ENCODE measurements at places on chromosomes 13 and 19. TPM values are rescaled to one million over a fixed set of nuclear protein-coding genes. Genes with fewer than 3 reads are reported as not detected.

- DNase-seq = no peak
Measured at GRCh38 chr13:104648291-104648690, 1582.1 kb upstream of the SLC10A2 start.

GRCh38 chr13:34223984-34224383 lies 406.0 kb downstream of the RFC3 start:
- DNase-seq = no peak

- no peak for DNase-seq
Measured at GRCh38 chr13:44024167-44024845, 144.6 kb downstream of the LACC1 start.

DNA sequence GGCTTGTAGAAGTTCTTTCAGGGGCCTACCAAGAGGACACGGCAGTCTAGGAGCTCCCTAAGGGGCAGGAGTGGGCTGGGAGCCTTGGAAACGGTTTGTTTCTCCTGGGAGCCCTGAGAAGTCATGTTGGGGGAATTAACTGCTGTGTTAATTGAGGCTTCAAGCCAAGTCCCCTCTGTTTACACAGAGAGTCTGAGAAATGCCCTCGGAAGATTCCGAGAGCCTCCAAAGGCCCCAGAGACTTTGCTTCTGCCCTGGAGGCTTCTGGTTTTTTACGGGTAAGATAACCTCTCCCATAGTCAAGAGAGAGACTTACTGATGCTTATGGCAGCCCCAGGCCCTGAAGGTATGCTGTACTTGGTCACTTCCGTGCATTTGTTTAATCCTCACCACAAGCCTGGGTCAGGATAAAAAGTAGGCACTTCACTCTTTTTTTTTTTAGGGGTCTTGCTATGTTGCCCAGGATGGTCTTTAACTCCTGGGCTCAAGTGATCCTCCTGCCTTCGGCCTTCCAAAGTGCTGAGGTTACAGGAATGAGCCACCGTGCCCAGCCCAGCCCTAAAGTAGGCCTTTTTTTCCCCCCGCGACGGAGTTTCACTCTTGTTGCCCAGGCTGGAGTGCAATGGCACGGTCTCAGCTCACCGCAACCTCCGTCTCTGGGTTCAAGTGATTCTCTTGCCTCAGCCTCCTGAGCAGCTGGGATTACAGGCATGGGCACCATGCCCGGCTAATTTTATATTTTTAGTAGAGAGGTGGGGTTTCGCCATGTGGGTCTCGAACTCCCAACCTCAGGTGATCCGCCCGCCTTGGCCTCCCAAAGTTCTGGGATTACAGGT lies 15.2 kb downstream of the IER2 start:
- no peak for DNase-seq

Gene SERPINE3
- total RNA-seq = not detected

DNA sequence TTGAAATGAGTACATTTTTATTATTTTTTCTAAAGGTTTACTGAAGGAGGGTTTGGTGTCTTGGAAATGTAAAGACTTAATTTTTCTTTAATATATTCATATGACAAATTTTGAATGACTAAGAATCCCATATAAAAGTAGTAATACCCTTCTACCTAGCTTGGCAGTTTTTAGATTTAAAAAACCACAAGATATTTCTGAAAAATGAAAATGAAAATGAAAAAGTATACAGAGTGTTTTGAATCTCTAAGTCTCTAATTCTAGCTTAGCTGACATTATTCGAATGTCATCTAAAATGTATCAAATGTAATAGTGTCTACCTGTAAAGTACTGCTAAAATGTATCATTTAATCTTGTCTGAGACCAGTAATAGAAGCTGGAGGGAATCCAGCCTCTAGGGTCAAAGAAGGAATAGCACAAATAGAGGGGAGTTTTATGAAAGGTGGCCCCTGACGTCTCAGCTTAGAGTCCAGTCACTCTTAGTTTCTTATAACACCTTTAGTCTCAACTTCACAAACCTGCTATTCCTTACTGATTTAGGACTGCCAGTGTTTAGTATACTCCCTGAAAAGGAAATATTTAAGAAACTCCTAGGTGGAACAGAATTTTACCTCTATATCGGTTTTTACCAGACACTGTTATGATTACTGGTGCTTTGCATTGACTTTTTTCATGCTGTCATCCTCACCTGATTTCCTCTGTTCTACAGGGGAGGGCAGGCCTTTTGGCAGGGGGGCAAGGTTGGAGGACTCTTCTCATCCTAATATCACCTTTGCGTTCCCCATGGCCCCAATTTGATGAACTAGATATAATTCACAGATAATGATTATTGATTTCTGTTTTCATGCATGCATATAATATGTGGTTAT lies 16.2 kb upstream of the MIR17HG start:
- DNase-seq = no peak

- DNase-seq = no peak
Measured at GRCh38 chr19:32498648-32499200, 82.3 kb upstream of the PDCD5 start.

GRCh38 chr19:55146705-55147273 lies 2.2 kb downstream of the TNNT1 start:
- no peak for DNase-seq

GRCh38 chr13:30874561-30874960 lies 31.5 kb upstream of the MEDAG start:
- no peak for DNase-seq

Gene FXYD1
- total RNA-seq = 0.70 TPM

DNA sequence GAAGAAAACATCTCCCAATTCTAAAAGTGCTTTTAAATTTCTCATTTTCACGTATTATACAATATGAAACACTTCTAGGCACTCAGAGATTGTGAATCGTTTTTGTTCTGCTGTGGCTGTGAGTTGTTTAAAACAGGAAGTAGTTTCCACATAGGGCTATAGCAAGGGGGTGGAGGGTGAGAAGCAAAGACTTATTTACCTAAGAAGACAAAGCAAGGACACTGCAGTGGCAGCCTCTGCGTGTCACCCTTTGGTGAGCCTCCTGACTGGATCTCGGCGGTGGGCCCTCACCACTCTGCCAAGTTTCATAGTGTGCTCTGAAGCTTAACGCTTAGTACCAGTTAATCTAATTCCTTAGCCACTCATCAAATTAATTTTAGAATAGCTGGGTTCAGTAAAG lies 56.8 kb downstream of the TNFSF13B start:
- no peak for DNase-seq

DNA sequence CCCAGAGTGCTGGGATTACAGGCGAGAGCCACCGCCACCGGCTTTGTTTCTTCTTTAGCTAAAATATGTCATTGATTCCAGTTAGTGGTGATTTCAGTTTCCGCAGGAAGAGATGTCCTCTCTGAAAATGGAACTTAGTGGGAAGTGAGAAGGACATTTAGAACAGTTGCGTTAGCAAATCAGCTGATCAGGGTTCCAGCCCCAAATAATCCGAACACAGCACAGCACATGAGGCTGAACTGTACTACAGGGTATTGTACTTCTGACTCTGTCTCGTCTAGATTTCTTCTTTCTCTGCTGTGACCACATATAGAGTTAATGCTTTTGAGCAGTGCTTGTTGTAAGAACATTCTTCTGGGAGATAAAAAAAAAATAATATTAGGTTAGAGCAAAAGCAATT lies 314.4 kb downstream of the MYO16 start:
- no peak for DNase-seq

Gene KMT2B
- 76.4 TPM for total RNA-seq

DNA sequence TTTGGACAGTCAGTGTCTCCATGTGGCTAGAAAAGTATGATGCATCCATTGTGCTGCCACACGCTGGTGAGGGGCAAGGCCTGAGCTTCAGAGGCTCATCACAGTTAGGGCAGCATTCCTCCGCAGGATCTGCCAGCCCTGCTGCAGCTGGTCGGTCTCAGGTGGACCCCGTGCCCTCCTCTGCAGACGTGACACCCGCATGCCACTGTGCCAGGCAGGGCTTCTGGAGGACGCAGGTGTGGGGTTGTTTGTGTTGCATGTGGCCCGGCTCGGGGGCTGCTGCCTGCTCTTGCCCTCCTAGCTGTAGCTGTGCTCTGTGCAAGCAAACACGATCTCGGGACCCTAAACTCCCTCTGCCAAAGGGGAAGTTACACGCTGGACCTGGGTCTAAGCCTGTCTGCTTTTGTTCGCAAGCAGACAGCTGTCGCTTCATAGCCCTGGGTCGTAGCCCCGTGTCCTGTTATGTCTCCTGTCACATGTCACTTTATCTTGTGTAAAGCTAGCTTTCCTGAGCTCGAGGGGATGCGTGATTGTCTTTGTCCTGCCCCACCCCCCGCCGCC lies 45.3 kb downstream of the SLC7A9 start:
- no peak for DNase-seq

Gene TMC4
- total RNA-seq = 1.4 TPM

DNA sequence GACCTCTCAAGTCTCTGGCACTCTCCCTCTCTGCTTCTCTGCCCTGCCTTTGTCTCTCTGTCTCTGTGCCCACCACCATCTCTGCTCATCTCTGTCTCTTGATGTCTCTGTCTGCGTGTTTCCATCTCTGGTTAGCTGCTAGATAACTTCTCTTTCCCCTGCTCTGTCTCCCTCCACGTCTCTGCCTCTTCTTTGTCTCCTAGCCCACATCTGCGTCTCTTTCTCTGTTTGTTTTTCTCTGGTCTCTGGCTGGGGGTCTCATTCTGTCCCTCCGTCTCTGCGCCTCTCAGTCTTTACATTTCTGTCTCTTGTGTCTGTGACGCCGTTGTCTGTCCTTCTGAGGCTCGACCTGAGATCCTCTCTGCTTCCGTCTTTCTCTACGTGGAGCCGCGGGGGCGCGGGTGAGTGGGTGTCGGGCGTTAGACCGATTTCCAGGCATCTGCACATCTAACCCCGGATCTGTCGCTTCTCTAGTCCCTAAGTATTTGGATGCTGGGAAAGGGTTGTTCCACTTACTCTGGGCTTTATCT lies 386 bp downstream of the GIPR start:
- DNase-seq = no peak

Gene KLK6
- not detected for total RNA-seq

- DNase-seq = no peak
Measured at GRCh38 chr19:58361900-58362271, 665 bp downstream of the ZNF497 start.

Gene FGF21
- total RNA-seq = not detected

Gene ZNF486
- 7.6 TPM for total RNA-seq

DNA sequence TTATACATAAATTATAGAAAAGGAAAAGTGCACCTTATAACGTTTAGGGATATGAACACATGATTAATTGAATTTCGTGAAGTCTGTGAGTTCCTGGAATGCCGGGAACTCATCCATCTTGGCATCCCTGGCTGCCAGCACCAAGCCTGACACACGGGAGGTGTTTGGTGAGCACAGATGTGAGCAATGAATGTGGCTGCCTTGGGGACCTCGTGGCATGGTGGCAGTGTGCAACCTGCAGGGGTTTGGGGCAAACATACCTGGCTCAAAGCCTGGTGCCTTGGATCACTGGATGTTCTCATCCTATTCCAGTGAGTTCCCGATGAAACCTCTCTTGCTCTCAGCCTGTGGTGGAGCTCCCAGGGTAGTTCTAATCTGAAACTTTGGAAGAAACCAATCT lies 10.4 kb upstream of the MAP2K2 start:
- no peak for DNase-seq

DNA sequence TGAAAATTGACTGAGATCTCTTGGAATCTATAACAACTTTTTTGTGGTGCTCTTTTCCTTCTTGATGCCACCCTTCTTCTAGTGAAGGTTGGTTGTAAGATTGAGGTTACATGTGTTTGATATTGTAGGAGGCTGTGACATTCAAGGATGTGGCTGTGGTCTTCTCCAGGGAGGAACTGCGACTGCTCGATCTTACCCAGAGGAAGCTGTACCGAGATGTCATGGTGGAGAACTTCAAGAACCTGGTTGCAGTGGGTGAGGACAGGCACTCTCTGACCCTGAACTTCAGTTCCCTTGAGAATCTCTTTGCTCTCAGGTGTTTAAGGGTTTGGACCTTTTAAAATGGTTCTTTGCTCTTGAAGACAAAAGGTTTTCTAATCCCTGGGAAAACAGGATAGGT lies 16.0 kb downstream of the ZNF227 start:
- no peak for DNase-seq

Gene YJEFN3
- total RNA-seq = 5.9 TPM

DNA sequence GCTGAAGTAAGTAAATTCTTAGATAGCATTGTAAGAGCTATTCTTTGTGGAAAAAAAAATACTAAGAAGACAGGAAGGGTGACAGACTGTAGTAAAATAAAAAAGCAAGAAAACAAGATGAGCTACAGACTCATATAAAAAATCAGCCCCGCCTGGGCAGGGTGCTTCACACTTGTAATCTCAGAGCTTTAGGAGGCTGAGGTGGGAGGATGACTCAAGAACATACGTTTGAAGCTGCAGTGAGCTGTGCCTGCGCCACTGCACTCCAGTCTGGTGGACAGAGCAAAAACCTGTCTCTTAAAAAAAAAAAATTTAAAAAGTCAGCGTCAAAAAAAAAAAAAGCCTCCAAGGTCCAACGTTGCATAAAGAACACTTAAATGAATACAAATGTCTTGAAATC lies 102.1 kb downstream of the VWA8 start:
- no peak for DNase-seq

- DNase-seq = no peak
Measured at GRCh38 chr19:41755328-41755913, at the start of gene CEACAM6. Gene CEACAM6, plus strand, starts transcription at chr19:41755530. Its CDS starts 109 bp downstream, at chr19:41755639.

Gene LILRA1
- total RNA-seq = not detected

- peak; percentile 16 for DNase-seq
Measured at GRCh38 chr13:31951215-31951678, 80.3 kb upstream of the FRY start.

DNA sequence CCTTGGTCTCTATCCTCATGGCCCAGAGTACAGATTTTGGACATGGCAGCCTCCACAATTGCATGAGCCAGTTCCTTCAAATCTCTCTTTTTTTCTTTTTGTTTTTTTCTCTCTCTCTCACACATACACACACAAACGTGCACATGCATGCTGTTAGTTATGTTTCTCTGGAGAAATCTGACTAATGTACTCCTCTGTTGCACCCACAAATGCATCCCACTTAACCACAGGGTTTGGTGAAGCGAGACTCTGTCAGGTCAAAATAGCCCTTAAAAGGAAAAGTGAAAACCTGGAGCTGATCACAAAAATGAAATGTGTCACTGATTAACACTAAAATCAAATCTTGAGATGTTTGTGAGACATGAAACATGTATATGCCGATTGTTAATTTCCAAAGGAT lies 374.6 kb upstream of the ARGLU1 start:
- no peak for DNase-seq

Gene SERTAD3
- total RNA-seq = 17.4 TPM

Gene KL
- 0.20 TPM for total RNA-seq

DNA sequence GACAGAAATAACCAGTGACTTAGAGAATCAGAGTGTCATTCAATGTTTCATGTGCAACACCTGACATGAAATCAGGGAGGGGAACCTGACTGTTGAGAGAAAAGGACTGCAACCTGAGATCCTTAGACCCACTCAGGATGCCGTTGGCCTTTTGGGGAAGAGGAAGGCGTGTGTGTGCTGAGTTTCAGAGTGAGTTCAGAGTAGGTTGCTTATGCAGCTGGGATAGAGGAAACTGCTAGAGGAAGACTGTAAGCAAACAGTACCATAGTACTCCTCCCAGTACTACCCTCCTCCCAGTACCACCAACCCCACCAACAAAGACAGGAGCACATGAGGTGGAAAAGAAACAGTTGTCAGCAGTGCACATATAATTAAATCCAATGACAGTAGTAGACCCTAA lies 63.7 kb downstream of the KL start:
- no peak for DNase-seq

- DNase-seq = no peak
Measured at GRCh38 chr13:30957258-30957943, 24.9 kb downstream of the TEX26 start.

- DNase-seq = no peak
Measured at GRCh38 chr19:14305706-14306105, 75.5 kb upstream of the ADGRE5 start.

Measured in T-cell (primary cell).